Stimulated activated CD4-positive, alpha-beta T cell treated with anti-CD3 and anti-CD28 coated beads, Interleukin-1b, Interleukin-23, amount 100 ng/mL, for 1 hour (primary cell): ENCODE measurements at places on chromosomes 5 and 9.

DNA sequence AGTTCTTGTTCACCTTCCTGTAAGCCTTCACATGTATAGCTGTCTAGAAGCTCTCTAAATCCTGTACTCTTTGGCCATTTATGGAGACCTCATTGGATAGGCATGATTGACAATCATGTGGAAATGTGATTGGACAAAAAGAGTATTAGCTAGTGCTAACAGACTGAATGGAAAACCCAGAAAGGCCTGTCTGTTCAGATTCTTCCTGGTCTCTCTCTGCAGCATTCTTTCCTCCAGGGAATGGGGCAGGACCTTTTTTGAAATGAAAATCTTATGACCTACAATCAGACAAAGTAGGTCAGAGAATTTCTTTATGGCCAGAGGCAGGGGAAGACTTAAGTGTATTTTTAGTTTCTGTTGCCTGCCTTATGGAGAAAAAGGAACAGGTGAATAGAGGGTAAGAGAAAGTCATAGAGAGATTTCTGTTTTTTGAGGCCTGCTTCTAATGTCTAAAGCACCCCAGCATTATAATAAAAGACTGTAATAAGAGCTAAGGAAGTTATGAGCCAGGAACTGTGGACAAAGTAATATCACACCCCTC is 152.4 kb upstream of the CCDC152 start:
- no peak for DNase-seq

GRCh38 chr9:95920017-95920416 is 44.5 kb downstream of the ERCC6L2 start:
- DNase-seq, result no peak

GRCh38 chr5:41482715-41483114 is 27.7 kb downstream of the PLCXD3 start:
- no peak for DNase-seq

DNA sequence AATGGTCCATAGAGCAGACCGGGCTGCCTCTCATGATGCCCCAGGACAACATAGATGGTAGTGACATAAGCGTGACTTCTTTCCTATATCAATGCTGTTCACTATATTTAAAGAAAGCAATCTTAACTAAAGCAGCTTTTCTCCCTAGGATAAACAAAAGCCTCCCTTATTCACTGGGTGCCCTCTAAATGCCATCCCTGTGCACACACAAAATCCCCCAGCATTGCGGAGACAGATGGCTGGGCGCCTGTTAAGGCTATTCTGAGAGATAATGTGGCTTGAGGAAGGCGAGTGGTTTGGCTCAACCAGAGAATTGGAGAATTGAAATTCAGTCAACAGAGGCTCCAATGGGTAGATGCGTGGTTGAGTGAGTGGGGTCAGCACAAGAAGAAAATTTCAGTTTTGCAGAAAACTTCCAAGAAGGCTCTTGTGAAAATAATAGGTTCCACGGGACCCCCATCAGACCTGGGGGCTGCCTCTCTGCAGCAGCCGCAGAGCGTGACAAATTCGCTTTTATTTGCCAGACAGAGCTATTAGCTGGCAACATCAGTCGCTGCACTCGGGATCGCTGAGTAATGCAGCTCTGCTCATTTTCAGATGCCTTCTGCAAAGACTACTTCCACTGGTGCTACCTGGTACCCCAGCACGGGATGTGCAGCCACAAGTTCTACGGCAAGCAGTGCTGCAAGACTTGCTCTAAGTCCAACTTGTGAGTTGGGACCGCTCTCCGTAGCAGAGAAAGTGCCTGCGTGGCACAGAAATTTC is 103.9 kb upstream of the ICE1 start:
- no peak for DNase-seq
